ENCODE measurements at places on chromosomes 2 and 18.

DNA sequence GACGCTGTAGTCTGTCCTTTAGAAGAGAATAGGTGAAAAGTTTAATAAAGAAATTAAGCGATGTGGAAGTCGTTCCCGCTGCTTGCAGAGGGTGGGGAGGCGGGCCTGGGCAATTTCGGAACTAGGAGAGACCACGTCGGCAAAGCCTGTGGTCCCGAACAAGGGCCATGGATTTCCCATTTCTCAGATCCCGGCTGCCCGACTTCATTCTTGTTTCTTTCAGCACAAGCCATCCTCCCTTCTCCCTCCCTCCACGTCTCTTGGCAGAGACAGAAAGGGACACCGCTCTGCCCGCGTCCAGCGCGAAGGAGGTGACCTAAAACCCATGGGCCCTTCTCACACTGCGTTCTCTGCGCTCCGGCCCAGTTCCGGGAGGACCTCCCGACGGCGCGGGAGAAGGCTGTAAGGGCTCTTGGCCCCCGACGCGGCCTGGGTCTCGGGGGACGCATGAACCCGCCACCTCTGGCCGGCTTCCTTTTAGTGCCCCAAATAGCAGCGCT, 2.2 kb upstream of the BCL2L11 start:
- DNase-seq, result no peak

GRCh38 chr2:30259827-30260679, 28.7 kb downstream of the LBH start:
- DNase-seq, result no peak

DNA sequence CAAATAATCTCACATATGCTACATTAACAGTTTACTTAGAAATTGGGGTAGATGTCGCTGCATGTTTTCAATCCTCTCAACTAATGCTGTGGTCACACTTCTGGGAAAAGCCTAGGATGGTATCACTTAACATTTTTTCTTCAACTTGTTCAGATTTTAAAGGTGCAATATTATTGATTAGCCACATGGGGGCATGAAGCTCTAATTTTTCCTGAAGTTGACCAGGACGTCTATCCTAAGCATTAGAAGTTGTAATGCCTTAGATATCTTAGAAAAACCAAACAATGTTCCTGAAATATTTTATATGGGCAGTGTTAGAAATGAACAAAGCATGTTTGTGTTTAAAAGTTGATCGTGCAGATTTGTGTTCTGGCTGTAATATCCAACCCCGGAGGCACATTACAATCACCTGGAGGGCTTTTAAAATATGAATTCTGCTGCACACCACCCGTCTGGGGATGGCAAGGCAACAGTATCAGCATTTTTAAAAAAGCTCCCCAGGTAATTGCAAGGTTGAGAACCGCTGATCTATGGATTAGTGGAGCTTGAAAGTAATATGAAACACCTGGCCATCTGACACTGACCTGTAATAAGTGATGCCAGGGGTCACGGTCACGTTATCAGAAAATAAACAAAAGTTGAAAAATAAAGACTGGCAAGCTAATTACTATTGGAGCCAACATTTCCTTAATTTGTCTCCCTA, 100.5 kb upstream of the LMAN1 start:
- no peak for DNase-seq

GRCh38 chr2:2621855-2622254, 290.8 kb upstream of the MYT1L start:
- DNase-seq, result no peak

DNA sequence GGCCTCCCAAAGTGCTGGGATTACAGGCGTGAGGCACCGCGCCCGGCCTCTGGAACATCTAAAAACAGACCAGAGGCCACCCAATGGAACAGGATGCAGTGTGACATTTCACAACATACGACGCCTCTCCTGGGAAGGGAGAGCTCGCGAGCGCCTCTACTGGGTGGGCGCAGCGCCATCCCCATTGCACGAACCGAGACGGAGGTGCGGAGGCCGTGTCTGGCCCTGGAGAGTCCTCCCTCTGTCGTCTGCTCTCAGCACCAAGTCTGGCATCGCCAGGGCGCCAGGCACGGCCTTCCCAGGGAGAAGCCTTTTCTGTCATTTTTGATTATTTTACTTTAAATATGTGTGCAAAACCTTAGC, 9.4 kb upstream of the GBX2 start:
- DNase-seq, result no peak

- no peak for DNase-seq
Observed at GRCh38 chr18:34131006-34131405, 93.7 kb downstream of the NOL4 start.

DNA sequence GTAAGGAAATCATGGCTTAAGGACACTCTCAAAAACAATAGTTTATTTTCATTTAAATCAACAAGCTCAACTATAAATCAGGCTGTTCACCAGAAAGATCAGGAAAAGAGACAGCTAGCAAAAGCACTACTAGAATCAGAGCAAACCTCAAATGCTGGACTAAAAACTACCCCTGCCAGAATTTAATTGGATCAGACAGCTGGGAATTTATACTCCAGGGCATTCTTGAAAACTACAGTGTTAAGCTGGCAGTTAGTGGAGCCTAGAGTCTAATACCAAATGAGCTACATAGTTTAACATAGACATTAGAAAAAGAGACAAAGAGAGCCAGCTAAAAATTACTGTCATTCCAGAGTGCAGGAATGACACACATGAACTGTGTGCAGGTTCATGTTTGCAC, 1016.4 kb upstream of the CRIM1 start:
- DNase-seq, result no peak

- no peak for DNase-seq
Observed at GRCh38 chr2:151388011-151388410, 21.7 kb upstream of the RIF1 start.

DNA sequence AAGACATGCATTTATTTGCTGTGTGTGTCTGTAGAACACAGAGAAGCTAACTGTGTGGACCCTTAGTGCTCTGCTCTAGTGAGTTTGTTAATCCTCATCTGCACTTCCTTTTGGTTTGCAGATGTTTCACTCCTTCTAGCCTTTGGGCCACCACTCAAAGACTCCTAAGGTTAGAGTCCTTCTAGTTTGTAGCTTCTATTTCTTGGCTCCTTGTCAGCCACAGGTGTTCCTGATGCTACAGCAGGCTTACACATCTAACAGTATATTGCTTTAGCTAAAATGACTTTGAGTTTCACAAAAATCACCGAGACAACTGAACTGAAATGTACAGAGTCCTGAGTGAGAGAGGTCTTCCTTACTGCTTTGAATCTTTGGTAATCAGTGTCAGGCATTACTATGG, 551.4 kb downstream of the NRXN1 start:
- DNase-seq, result no peak

DNA sequence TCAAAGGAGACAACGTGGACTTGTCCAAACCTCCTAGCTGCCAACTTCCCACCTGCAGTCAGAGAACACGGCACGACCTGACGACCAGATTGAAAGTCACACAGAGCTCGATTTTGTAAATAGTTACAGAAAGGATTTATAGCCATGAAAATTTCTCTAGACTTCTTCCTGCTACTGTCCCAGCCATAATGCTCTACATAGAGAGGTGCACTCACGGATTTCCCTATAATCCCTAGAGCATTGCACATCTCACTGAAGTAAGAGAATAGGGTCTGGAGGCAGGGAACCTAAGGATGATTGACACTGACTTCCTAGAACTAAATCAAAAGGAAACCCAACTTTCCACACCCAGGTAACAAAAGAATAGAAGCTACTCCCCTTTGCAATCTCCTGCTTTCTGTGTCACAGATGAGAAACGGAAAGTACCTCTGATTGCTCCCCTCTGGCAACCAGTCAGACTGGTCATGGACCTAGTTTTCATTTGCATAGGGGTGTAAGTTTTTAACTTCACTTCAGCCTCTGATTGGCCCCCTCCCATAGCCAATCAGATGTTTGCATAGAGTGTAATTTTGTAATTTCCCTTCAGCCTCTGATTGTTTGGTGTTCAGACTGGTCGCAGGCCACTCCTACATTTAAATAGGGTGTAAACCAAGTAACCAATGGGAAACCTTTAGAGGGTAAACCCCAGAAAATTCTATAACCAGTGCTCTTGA, 58.6 kb upstream of the FBXO11 start:
- no peak for DNase-seq

DNA sequence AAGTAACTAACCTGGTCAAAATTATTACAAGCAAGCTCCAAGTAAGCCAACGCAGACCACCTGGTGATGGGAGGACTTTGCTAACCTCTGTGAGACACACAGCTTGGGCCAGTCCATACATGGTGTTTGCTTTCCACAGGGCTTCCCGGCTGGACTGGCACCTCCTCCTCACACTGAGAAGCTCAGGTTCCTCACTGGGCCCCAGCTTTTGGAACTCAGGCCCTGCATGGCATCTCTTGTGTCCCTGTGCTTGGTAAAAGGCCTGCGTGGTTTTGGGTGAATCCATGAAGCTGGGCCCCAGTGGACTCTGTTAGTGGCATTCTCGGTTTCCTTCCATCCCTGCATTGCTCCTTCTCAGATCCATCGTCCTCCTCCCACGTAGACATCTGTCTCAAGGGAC, 123.4 kb downstream of the VAPA start:
- no peak for DNase-seq

- DNase-seq, result no peak
Observed at GRCh38 chr2:28247290-28247689, 145.4 kb upstream of the FOSL2 start.

- DNase-seq, result no peak
Observed at GRCh38 chr2:139963863-139964355, 1183.7 kb upstream of the NXPH2 start.

DNA sequence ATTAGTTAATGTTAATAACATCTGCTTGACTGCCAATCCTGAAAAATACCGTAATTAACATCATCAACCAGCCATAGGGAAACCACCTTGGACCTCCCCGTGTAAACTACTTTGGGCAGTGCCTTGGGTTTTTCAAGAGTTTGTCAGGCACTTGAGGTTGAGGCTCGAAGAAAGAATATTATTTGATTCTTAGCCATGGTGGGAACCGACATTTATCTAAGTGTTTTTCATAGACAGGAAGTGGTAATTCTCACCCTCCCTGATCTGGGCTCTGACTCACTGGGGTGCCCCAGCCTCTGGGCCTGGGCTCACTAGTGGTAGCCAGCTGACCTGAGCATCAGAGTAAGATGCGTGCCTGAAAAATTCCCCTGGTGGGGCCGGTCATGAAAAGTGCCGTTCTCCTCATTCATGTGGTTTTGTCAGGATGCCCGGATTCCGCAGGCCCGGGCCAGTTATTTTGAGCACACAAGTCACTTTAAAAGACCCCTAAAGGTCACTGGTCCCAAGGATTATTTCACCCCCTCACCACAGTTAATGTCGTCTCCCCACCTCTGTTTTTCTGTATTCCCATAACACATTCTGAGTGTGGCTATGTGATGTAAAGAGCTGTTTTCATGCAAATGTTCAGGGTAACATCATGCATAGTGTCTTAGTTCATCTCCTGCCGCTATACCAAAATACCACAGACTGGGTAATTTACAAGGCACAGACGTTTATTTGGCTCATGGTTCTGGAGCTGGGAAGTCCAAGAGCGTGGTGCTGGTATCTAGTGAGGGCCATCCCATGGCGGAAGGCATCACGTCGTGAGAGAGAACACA, 21.6 kb upstream of the SPATA3 start:
- DNase-seq, result no peak

DNA sequence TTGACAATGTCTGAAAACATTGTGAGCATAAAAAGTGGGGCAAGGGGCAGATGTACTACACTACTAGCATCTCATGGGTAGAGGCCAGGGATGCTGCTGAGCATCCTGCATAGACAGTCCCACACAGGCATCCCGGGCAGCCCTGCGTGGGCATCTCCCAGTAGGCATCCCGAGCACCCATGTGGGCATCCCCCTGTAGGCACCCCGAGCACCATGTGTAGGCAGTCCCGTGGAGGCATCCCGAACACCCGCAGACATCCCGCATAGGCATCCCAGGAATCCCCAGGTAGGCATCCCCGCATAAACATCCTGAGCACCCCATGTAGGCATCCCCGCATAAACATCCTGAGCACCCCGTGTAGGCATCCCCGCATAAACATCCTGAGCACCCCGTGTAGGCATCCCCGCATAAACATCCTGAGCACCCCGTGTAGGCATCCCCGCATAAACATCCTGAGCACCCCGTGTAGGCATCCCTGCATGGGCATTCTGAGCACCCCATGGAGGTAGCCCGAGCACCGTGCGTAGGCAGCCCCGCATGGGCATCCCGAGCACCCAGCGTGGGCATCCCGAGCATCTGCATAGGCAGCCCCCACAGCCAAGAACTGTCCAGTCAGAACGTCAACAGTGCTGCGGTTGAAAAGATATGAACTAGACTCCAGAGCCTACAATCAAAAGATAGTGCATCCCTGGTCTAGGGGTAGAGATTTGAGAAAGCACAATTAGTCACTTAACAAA, 273.5 kb downstream of the NBAS start:
- no peak for DNase-seq

DNA sequence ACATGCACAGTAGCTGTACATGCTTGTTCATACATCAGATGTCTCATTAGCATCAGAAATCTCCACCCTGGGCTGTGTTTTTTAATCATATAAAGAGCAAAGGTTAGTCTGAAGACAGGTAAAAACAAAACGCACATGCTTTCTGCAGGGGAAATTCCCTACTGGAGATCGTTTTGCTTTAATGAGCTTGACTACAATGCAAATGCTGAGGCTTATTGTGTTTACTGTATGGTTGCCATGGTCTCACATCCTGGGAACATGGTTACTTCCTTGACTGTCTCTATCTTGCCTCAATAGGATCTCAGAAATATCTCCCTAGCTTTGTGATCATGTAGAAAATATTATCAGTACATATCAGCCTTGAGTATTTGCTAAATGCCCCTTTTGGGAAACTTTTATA, 336.5 kb upstream of the TFPI start:
- no peak for DNase-seq

DNA sequence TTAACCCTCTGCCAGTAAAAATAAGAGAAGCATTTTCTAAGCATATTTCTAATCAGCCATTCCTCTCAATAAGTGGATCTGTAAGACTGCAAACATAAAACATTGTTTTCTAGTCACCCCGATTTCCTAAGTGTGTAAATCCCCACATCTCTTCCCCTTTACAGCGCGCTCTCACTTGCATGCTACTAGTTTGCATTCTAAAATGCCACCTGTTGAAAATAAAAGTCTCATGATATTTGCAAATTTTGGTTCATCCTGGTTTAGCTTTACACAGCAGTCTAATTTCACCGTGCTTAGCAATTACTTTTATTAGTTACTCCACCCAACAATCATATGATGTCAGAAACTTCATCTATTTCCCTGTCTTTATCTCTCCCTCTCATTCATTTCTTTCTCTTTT, 1230.7 kb upstream of the ZEB2 start:
- no peak for DNase-seq

GRCh38 chr2:55880416-55881143, 43.0 kb downstream of the EFEMP1 start:
- DNase-seq, result no peak

Data from ureter (tissue), 1 donor.